ENCODE measurements at places on chromosomes 7 and 10. TPM values are rescaled to one million over a fixed set of nuclear protein-coding genes. Genes with fewer than 3 reads are reported as not detected.

DNA sequence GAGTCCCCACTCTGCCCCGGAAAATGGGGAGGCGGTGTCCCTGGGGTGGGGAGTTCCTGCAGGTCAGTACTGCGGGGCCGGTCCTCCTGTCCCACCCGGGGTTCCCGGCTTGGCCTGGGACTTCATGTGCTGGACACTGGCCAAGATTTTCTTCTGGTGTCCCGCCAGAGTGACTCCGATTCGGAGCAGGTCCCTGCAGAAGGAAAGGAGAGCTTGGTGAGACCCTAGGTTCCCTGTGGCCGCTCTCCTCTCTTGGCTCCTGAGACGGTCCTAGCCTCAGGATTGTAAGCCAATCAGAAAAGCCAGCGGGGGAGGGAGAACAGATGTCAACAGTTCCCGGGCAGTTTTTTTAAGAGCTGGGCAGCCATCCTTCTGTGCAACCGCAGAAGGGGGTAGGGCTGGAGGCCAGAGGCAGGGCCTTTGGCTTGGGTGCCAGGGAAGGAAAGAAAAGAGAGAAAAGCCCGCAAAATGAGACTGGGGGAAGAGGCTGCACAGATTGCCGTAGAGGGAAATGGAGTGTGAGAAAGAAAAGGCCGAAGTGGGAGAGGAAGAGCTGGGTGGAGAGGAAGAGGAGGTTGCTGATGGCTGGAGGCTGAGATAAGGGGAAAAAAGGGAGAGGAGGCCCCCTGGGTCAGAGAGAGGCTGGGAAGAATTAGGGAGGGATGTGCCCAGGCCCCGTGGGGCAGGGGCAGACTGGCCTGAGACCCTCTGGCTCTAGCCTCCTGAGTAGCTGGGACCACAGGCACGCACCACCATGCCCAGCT is 23.7 kb downstream of the EPHB4 start:
- DNase-seq = peak; percentile 76

GRCh38 chr7:86282014-86282682 is 361.6 kb upstream of the GRM3 start:
- no peak for DNase-seq

The DNA2 gene
- polyA plus RNA-seq = 7.9 TPM

The SYT15B gene
- polyA plus RNA-seq = 1.5 TPM
